Hematopoietic multipotent progenitor cell treated with erythropoietin and hydrocortisone succinate and interleukin-3 and kit ligand, for 17 days (in vitro differentiated cells): ENCODE measurements at places on chromosomes 4 and X.

- no peak for DNase-seq
These were observed 1333.9 kb upstream of the TENM3 start for GRCh38 chr4:180909279-180909678.

GRCh38 chrX:77342004-77342403 is 105.2 kb upstream of the FGF16 start:
- no peak for DNase-seq

GRCh38 chr4:54495091-54495490 is 162.7 kb upstream of the KIT start:
- DNase-seq: no peak

DNA sequence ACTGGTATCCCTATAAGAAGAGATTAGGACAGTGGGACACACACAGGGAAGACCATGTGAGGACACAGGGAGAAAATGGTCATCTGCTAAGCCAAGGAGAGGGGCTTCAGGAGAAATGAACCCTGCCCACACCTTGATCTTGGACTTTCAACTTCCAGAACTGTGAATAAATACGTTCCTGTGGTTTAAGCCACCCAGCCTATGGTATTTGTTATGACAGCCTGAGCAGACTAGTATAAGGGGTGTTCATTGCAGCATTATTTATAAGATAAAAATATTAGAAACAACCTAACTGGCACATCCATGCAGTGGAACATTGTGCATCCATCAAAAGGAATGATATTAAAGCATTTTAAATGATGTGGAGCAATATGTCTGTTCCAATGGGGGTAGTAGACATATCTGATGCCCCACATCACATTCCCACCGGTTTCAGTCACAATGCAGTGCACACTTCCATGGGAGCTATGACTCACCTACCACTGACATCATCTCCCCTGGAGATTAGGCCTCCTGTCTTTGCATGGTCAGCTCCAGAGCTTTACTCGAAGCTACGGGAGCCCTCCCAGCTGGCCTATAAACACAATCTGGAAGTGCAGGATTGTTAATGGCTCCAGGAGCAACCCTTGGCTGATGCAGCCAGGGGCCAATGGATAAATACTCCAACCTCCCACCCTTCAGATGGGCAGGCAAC is 38.9 kb upstream of the MAMLD1 start:
- no peak for DNase-seq

GRCh38 chr4:110533940-110534339 is 58.0 kb downstream of the ENPEP start:
- no peak for DNase-seq

- no peak for DNase-seq
These were observed at the start of gene MAGEC1 for GRCh38 chrX:141903400-141904155. TSS of gene MAGEC1 (plus strand) at chrX:141903894. CDS start at chrX:141905073, 1,179 bp downstream.

DNA sequence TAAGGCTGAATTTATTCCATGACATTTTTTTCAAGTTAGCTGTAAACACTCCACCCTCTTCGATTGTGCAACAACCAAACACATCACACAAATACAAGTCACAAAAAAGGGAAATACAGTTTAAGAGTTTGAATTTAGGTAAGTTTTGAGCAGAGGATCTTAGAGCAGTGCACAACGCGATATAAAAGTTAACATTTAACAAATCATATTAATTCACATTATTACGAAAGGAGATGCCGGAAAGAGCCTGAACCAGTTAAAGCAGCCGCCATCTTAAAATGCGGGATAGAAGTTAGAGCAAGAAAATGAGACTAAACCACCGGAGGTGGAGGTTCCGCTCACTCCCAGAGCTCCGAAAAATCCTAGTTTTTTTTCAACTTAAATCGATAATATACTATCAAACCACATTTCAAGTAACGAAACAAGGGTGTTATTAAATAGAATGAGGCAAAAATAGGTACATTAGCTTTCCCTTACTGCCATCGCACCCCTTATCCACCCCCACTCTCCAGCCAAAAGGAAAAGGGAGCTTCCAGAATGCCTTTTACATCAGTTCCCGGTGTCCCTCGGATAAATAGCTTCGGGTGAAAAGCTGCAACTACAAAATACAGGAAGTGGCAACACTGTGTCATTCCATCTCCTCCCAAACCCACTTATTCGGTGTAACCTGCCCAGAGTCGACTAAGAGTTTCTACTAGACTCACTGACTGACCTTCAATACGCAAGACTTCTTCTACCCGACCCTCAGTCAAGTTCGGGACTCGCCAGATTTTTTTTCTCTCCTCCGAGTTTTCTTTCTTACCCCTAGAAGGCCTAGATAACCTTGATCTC is 1.9 kb downstream of the UBE2D3 start:
- peak; percentile 84 for DNase-seq

DNA sequence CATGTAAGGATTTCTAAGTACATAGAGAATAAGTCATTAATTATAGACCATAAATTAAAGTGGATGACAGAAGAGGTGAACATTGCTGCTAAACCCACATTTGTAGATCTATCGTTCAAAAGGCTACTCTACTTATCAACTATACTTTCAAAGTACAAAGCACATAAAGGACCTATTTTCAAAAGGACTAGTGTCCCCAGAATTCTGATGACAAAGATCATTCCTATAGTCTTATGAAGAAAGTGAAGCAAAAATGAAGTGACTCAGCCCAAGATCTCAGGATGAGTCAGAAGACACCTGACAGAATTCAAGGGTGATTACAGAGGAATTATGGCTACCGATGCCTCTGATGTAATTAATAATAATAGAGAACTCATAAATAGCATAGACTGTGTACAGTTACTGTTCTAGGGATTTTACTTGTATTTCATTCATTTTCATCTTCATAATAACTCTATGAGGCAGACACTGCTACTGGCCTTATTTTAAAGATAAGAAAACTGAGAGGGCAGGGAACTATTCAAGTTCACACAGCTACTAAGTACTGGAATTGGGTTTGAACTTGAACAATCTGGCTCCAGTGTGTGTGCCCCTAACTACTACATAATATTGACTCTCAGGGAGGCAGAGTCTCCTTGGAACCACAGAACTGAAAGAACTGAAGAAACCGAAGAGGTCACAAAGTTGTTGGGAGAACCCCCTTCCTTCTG is 17.1 kb downstream of the USP46 start:
- no peak for DNase-seq

GRCh38 chr4:161714022-161714751 is 449.6 kb downstream of the FSTL5 start:
- DNase-seq: no peak

DNA sequence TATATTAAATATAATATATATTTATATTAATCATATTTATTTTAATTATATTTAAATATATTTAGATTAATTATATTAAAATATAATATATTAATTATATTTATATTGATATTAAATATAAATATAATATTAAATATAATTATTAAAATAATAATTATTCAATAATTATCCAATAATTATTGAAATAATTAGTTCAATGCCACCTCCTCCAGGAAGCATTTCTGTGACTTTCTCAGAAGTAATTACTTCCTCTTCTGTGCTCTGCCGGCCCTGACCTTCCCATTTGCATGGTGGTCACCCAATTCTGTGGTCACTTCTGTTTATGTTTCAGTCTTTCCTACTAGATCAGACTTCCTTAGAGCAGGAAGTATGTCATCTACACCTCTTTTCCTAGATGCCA is 45.8 kb downstream of the EVC2 start:
- DNase-seq: no peak

- DNase-seq: no peak
These were observed 12.2 kb downstream of the EPHA5 start for GRCh38 chr4:65658117-65658516.

DNA sequence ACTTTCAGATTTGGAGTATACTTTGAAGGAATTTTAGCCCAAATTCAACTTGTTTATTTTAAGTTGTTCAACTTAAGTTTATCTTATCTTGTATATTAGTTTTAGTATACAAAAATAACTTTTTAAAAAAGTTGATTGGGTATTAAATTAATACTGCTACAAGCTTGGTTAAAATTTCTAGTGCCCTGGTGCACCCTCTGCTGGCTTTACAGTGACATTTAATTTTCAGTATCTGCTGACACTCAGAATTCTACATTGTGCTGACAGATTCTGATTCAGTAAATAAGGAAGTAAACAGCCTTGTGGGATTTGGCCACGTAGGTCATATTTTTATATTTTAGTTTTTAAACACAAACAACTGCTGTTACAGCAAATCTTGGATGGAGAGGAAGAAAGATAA is 2.9 kb downstream of the EDA start:
- no peak for DNase-seq

- DNase-seq: no peak
These were observed 388.9 kb downstream of the SPRY1 start for GRCh38 chr4:123785538-123785937.
